ENCODE measurements at places on chromosomes 3 and 15.

GRCh38 chr15:57427367-57427821 lies 51.1 kb downstream of the CGNL1 start:
- DNase-seq = no peak

DNA sequence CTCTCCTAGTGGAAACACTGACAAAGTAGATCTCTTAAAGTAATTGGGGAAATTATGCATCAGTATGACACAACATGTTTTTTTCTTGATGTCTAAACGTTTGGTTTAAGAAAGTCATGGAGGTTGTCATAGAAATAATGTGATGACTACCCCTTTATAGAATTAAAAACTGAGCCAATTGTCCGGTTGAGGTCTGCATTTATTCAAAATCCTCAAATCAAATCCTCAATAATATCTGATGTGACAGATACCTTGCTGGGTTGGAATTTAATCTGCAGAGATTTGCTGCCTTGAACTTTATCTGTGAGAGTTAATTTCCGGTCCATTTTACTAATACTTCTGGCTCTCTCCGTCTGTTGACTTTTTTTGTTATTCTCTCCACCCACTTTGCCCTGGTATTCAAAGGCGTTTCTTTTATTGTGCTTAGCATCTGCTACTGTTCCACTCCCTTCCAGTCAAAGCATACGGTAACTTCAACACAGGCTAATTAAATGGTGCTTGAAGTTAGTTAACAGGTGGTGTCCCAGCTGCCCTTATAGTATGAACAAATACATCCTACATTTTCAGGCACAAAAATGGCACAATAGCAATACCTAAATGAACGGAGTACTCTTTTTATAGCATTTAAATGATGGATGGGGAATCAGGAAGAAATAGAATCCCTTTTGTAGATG lies 628.3 kb downstream of the ROBO1 start:
- no peak for DNase-seq

DNA sequence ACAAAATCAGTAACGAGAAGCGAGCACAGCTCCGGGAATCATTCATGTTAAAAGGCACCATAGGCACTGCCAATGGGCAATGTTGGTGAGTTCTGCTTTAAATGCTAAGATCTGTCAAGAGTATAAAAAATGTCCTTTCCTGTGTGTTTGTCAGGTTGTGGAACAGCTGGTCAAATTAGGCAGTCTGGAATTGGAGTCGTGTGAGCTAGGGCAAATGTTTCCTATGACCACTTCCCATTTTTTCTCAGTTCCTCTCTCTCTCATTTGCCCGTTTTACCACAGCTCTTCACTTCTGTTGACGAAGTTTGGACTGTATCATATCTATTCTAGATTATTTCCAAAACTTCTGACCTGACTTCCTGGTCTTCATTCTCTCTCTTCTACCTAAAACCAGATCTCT lies 60.8 kb upstream of the GOLIM4 start:
- no peak for DNase-seq

DNA sequence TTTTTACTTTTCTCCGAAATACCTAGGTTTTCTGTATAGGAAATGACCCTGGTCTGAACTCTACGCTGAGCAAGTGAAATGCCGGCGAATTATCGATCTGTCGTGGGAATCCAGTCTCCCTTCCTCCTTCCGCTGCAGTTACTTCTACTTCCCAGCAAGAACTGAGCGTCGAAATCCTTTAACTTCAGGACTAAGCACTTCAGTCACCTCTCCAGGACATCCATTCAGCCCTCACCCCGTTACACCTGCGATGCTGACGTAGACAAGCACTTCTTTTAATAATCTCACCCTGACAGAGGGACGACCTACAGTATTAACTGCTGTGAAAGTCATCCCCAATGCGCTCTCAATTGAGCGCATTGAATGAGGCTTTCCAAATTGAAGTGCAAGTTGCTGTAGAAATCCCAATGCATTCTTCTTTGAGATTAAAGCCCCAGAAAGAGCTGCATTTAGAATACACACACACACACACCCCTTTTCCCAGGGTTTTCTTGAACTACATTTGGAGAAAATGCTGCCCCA lies 1.3 kb downstream of the TOP2B start:
- no peak for DNase-seq

DNA sequence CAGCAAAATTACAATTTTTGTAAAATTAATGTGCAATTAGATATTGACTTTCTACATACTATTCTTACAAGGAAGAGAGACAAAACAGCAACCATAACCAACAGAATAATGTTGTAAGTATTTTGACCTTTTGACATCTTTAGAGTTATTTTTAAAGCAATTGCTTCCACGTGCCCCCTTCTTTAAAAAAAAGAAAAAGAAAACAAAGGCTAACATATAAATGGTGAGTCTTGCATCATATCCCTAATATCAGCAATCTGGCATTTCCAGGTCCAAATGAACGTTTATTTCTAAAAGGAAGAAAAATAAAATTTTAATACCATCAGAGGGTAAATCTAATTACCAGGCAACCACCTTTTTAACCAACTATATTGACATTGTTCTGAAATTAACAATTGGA lies 19.3 kb upstream of the STRIT1 start:
- no peak for DNase-seq

Measured in cortex of kidney (tissue), 1 donor.